ENCODE measurements at places on chromosomes 5 and 9.

- DNase-seq: no peak
These were observed 48.1 kb upstream of the RIOK2 start for GRCh38 chr5:97231025-97231636.

DNA sequence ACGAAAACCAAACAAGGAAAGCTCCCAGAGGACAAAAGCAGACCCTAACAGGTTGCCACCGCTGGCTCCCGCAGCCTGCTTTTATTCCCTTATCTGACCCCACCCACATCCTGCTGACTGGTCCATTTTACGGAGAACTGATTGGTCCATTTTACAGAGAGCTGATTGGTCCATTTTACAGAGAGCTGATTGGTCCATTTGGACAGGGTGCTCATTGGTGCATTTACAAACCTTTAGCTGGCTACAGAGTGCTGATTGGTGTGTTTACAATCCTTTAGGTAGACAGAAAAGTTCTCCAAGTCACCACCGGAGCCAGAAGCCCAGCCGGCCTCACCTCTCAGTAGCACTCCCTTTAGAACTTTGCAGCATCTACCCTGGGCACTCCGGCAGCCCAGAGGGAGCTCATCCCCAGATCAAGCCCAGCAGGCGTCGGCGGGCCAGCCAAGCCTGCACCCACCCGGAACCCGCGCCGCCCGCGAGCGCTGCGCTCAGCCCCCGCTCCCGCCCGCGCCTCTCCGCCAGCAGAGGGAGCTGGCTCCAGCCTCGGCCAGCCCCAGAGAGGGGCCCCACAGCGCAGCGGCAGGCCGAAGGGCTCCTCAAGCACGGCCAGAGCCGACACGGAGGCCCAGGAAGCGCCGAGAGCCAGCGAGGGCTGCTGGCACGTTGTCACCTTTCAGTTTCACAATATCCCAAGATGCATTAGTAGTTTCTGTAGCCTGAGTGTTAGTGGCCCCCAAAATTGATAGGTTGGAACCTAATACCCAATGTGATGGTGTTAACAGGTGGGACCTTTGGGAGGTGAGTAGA is 35.3 kb upstream of the CLPTM1L start:
- no peak for DNase-seq

DNA sequence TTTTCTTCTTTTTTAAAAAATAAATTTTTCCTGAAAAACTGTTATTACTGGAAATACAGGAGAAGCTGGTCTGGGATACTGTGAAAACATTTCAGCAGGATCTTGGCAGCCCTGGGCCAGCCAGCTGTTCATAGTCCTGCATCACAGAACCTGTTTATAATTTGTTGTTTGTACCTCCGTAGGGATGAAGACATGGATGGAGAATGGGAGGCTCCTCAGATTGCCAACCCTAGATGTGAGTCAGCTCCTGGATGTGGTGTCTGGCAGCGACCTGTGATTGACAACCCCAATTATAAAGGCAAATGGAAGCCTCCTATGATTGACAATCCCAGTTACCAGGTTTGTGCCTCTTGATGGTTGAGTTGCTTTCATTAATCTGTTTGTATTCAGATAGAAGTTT is 12.4 kb upstream of the MAML1 start:
- no peak for DNase-seq

DNA sequence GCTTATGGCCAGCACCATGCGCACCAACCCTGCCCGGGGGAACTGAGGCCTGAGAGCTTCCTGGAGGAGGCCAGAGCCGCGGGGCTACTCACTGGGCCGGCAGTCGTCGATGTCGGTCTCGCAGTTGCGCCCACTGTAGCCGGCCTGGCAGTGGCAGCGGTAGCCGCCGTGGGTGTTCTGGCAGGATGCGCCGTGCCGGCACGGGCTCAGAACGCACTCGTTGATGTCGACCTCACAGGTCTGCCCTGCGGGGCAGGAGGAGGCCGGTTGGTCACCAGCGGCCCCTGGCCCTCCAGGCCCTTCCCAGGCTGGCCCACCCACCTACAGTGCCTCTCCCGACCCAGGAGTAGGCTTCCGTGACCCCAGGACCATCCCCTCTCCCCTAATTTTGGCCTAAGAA is 27.7 kb upstream of the SEC16A start:
- DNase-seq: no peak

DNA sequence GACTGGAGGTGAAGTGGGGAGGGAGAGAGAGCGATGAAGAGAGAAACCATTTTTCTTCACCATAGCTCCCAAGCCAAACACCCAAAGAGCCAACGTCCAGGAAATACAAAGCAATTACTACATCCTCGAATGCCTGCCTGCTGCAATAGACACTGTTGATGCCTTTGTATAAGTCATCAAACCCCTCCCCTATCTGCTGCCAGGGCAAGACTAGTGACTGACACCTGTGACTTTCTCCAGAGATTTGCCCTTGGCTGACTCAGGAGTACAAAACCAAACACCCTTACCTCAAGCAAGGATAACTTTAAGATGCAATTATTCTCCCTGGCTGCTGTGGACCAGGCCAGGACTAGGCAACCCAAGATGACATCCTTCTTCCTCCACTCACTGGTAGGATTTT is 81.8 kb upstream of the RASA1 start:
- no peak for DNase-seq

DNA sequence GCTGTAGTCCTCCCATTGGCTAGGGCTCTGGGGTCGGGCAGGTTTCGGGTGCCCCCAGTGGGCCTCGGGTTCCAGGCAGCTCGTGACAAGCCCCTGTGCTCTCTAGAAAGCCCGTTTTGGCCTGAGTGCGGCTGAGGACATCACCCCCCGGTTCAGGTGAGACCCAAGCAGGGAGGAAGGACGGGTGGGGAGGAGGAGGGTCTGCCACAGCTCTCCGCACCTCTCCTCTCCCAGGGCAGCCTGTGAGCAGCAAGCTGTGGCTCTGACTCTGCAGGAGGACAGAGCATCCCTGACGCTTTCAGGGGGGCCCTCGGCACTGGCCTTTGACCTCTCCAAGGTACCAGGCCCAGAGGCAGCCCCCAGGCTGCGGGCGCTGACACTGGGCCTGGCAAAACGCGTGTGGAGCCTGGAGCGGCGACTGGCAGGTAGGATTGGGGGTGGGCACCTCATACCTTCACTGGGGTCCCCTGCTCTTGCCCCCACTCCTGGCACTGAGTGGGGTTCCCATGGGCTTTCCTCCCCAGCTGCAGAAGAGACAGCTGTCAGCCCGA is 672 bp downstream of the PAXX start:
- DNase-seq: no peak

GRCh38 chr5:42995360-42995751 is 44.8 kb downstream of the ANXA2R start:
- DNase-seq: no peak

- DNase-seq: no peak
These were observed 331.6 kb downstream of the CDH12 start for GRCh38 chr5:22521521-22521920.

GRCh38 chr9:85702726-85703289 is 38.9 kb downstream of the AGTPBP1 start:
- no peak for DNase-seq
